NCI-H510A treated with DMSO at 0.1 percent for 48 hours (cell line): ENCODE measurements at places on chromosomes 12 and 14.

- no peak for DNase-seq
These were observed 381.8 kb downstream of the EGLN3 start for GRCh38 chr14:33568935-33569579.

DNA sequence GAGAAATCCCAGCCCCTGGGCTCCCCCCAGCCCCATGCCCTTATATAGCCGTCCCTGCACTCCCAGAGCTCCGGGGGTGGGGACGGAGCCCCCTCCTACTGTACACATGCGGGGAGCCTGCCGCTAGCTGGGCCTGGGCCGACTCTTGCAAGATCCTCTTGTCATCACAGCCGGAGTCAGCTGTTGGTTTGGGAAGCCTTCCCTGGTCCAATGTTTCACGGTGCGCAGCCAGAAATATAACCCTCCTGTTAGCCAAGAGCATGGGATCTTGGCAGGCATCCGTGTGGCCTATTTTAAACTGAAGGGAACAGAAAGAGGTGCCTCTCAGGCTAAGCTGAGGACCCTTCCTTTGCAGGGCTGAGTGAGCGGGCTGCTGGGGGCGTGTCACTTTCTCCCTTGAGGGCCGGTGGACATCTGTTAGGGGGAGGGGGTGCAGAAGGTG lies 175.3 kb downstream of the TSPAN9 start:
- no peak for DNase-seq

- DNase-seq = peak; percentile 87
These were observed at the start of gene REC8 for GRCh38 chr14:24171422-24172260. Gene REC8, plus strand, starts transcription at chr14:24172080. Its CDS starts 473 bp downstream, at chr14:24172553.

- no peak for DNase-seq
These were observed 10.3 kb upstream of the SERPINA3 start for GRCh38 chr14:94601884-94602391.

- DNase-seq = peak; percentile 40
These were observed 80.8 kb downstream of the MNAT1 start for GRCh38 chr14:60815371-60815770.

DNA sequence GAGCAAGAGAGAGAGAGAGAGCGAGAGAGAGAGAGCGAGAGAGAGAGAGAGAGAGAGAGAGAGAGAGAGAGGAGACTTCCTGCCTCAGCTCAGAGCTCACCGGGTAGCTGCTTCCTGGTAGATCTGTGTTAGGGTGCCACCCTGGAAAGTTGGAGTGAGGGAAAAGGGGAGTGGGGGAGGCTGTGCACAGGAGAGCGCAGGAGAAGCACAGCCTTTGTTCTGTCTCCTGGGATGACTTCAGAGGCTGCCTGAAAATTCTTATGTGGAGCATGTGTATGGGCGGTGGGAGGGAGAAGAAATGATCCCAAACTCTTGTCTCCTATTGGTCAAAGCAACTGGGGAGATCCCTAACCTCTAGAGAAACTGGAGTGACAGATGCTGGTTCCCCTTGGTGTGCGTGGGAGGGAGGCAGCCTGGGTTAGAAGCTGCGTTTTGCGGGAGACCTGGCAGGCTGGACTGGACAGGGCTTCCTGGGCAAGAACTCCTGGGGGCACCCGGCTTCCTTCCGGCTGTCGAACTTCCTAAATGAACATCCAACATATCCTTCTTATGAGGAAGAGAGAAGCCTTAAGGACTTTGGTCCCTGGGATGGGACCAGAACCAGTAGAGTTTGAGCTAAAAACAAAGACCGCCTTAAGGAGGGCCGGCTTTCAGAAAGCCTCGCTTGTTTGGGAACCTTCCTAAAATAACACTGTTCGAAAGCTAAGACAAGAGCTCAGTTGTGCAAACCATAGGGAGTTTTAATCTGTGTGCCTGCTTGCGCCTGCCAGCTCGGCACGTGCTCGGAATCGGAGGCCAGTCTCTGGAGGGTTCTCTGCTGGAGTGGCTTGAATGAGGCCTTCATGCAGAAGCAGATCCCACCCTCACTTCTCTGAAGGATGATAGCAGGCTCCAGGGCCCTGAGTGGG lies 30.4 kb upstream of the BEGAIN start:
- DNase-seq = peak; percentile 37

- no peak for DNase-seq
These were observed 178.1 kb downstream of the BTG1 start for GRCh38 chr12:91967590-91967989.

- no peak for DNase-seq
These were observed 89.9 kb downstream of the NT5DC3 start for GRCh38 chr12:103751171-103751570.

DNA sequence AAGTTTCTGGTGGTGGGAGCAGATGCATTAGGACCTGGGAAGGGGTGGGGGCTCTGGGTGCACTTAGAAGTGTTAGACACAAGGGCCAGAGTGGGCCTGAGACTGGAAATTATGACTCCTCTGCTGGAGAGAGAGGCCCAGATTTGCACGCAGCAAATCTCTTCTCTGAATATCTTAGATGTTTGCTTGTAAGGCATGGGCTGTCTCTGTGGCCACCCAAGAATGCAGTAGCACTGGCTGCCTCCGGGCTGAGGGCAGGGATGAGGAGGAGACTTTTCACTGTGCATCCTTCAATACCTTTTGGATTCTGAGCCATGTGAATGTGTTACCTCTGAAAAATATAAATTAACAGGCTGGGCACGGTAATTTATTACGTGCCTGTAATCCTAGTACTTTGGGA lies 14.0 kb upstream of the RABGGTA start:
- DNase-seq = no peak

- DNase-seq = peak; percentile 80
These were observed 2.2 kb upstream of the NFKBIA start for GRCh38 chr14:35406506-35407305.

DNA sequence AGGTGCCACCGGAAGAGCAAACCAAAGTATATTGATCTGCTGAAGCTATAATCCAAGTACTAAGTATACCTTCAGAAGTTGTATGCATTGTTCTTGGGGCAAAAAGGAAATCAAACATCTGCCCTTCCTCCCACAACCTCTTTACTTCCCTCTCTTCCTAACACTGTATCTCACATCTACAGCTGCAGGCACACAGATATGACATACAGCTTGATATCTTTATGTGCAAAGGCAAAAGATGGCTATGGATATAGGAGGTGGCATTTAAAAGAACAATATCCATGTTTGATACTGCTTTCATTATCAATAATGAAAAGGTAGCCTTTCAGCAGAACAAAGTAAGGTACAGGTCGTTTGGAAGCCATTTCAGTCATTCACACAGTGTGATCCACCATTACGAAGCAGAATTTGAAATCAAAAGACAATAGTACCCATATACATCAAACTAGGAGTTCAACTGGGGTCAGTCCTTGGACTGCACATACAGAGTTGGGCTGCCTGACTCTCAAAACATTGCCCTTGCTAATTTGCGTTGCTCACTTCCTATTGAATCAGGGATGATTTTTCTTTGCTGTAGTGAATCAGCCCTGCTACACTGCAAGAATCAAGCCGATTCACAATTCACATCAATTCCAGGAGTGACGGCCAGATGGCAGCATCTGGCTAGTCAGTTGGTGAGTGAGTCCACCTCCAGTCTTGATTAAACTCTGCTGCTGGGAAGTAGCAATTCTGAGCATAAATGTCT lies 8.9 kb downstream of the ANG start:
- no peak for DNase-seq

GRCh38 chr12:55116152-55116551 lies 10.1 kb upstream of the OR9K2 start:
- DNase-seq = no peak

GRCh38 chr12:108507971-108508642 lies 7.0 kb upstream of the FICD start:
- no peak for DNase-seq

GRCh38 chr14:73188501-73188911 lies 48.8 kb upstream of the PAPLN start:
- DNase-seq = no peak

- DNase-seq = no peak
These were observed 9.0 kb downstream of the KIF5A start for GRCh38 chr12:57558864-57559263.

DNA sequence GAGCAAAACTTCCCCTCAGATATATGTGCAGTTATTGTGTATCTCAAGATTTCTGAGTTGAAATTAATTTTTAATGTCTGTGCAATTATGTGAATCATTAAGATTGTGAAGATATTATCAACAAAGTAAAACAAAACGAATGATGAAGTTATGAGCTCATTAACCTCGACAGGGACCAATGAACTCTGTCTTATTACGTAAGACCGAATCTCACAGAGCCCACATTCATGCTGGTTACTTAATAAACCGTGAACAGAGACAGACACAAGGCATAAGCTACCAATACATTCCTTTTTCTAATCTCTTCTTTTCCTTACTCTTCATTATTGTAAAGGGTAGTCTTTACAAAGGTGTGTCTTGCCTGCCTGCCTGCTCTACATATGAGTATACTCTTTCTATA lies 568.7 kb downstream of the RPS29 start:
- DNase-seq = no peak

DNA sequence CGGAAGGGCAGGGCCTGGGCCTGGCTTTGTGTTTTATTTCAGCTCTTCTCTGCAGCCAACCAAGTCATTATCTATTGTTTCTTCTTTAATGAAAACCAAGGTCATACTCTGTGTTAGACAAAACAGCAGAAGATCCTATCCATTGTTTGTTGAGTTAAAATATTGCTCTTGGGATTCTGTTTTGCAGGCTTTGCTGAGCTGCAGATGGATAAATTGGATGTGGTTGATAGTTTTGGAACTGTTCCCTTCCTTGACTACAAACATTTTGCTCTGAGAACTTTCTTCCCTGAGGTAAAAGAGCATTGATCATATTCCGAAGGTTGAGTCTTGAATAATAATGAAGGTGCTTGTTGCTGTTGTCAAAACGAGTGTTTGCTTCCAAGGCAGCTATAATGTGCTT lies 106.6 kb downstream of the PLXNC1 start:
- DNase-seq = no peak

GRCh38 chr12:5921966-5922899 lies 22.8 kb downstream of the ANO2 start:
- no peak for DNase-seq

GRCh38 chr12:110244829-110245228 lies 36.2 kb upstream of the ATP2A2 start:
- no peak for DNase-seq

DNA sequence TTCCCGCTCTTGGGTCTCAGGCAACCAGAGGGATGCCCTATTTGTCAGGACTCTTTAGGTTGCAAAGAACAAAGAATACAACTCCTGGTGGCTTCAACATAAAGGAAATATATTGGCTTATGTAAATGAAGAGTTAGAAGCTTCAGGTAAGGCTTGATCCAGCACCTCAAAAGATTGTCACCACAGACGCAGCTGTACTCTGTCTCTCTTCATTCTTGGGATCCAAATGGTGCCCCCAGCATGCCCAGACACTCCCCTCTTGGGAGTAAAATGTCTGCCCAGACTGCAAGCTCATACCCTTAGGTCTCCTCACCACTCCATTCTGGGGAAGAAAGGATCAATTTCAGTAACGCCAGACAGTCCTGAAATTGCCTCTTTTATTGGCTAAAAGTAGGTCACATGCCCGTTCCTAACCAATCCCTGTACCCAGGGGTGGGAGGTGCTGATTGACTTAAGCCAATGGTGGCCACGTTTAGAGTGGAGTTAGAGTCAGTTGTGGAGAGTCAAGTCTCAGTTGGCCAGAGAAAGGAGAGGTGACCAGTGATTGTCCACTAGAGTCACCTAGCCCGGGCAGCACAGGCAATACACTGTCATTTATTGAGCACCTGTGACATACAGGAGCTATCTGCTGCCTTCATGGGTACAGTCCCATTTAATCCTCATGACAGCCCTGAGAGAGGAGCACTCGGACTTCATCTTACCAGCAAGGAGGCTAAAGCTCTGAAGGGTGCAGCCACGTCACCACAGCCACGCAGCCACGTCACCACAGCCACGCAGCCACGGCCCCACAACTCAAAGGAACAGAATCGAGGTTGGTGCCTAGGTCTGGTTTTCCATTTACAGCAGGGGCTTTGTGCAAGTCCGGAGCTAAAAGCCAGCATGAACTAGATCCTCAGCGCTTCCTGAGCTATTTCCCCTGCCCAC lies 19.7 kb upstream of the BEGAIN start:
- DNase-seq = no peak

DNA sequence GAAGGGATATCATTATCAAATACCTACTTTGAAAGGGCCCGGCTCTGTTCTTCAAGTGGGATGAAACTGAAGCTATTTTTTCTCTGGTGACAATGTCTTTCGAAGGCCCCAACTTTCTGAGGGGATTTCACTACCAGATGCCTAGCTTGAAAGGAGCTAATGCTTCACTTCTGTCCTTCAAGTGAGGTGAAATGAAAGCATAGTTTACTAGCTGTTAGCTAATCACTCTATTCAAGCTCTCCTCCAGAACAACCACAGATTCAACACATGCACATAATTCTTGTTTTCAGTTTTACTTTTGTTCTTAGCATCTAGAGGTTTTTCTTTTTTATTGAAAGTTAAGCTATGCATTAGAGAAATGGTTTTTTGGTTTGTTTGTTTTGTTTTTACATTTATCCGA lies 571.4 kb downstream of the NOVA1 start:
- no peak for DNase-seq

DNA sequence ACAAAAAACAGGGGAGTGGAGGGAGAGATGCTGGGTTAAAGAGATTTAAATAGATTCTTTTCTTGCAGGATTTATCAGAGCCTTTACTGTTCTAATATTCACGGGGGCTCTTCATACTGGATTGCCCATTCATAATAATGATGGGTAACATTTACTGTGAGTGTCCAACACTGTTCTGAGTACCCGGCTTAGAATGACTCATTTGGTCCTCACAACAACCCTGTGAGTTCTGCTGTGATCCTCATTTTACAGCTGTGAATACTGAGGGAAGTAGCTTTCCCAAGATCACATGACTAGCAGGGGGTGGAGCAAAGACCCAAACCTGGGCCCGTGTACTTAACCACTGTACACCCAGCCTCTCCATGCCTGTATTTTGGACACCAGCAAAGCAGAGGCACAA lies 113.4 kb downstream of the NT5DC3 start:
- no peak for DNase-seq

DNA sequence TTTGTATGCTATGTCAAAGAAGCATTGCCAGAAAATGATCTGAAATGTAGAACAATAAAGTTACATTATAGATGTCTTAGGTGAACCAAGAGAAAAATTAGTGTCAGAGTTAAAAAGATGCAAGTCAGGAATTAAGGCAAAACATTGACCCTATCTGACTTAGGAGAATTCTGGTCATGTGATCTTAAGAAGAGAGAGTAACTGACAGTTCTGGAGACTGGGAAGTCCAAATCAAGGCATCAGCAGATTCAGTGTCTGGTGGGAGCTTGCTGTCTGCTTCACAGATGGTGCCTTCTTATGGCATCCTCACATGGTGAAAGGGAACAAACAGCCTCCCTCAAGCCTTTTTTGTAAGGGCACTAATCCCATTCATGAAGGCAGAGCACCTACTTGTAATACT lies 42.8 kb downstream of the BICD1 start:
- DNase-seq = no peak

GRCh38 chr12:122965321-122965751 lies 927 bp downstream of the ABCB9 start:
- no peak for DNase-seq

- no peak for DNase-seq
These were observed 612 bp downstream of the TRAPPC6B start for GRCh38 chr14:39169541-39169900.

- peak; percentile 24 for DNase-seq
These were observed 25.0 kb downstream of the PDZRN4 start for GRCh38 chr12:41213107-41213506.

- no peak for DNase-seq
These were observed 602.6 kb downstream of the SNAPC1 start for GRCh38 chr14:62364800-62365280.
